ENCODE measurements at places on chromosomes 11 and 22.

GRCh38 chr11:46127150-46127638, 5.9 kb upstream of the PHF21A start:
- no peak for DNase-seq

- no peak for DNase-seq
Measured at GRCh38 chr11:1906181-1906580, 13.3 kb upstream of the TNNT3 start.

- DNase-seq = no peak
Measured at GRCh38 chr11:3201677-3202181, 16.9 kb downstream of the MRGPRG start.

GRCh38 chr11:129408865-129409444, 33.3 kb downstream of the BARX2 start:
- no peak for DNase-seq

- no peak for DNase-seq
Measured at GRCh38 chr22:42813501-42813900, 43.6 kb downstream of the ARFGAP3 start.

GRCh38 chr11:313304-313786, 495 bp upstream of the IFITM1 start:
- no peak for DNase-seq

GRCh38 chr11:122271137-122271536, 155.1 kb upstream of the BLID start:
- DNase-seq = no peak

- DNase-seq = peak; percentile 7
Measured at GRCh38 chr11:17354601-17354991, 3.0 kb downstream of the NCR3LG1 start.

- DNase-seq = no peak
Measured at GRCh38 chr11:45983471-45983845, 61.0 kb downstream of the LARGE2 start.

- no peak for DNase-seq
Measured at GRCh38 chr22:19396934-19397733, 34.4 kb downstream of the HIRA start.

DNA sequence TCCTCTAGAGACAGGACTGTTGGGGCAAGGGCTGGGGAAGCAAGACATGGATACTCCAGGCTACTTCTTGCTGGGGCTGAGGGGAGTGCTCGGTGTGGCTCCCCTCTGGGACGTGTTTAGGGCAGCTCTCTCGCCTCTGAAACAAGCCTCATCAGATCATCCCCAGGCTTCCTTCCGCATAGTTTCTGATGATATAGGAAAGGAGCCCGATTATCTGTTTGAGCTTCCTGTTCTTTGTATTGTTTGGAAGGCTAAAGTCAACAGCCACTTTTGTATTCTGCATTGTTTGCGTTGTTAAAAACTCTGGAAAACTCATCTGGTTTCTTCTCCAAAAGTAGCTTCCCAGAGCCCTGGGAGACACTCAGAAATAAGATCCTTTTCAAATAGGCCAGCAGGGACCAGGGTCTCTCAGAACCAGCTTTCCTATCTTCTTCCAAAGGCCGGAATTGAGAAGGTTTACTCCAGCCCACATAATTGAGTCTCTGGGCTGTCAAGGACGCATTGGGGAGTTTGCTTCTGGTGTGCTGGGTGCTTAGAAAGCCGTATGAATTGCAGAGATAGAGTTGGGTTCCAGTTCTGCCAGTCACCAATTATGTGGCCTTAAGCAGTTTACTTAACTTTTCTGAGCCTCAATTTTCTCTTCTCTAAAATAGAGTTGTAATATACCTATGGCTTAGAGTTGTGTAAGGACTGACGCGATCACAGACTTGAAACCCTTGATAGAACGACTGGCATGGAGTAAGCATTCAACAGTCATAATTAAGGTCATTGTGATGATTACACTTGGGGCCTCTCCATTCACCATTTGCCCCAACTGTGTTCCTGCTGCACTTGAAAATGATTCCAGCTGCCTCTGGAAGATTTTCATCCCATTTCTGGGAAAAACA, 19.1 kb downstream of the CD44 start:
- no peak for DNase-seq

DNA sequence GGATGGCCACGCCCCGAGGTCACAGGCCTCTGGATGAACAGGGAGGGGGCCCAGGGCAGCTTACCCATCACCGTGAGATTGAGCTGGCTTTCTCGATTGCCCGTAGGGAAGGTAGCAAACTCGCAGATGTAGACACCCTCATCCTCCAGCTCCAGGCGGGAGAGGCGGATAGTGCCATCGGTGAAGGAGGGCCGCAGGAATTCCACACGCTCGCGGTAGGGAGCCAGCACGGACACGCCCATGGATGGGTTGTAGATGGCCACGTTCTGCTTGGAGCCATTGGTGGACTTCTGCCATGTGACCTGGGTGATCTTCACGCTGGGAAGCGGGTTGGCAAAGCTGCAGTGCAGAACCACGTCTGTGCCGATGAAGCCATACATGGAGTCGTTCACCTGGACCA, 50.6 kb downstream of the NECTIN1 start:
- no peak for DNase-seq

DNA sequence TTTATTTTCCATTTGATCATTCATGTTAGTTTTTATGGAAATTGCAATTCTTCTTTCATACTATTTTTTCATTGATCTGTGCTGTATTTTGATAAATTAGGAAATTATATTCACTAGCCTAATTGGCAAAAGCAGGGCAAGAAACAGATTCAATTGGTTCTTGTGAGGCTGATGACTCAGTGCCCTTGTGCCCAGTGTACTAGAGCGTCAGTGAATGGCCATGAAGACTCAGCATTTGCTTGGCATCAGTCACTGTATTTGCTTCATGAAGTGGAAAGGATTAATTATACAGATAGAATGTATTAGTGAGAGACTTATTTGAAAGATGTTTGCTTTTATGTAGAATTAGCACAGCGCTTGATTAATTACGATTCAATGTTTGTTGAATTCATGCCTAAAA, 31.8 kb downstream of the MRGPRX1 start:
- no peak for DNase-seq

- DNase-seq = no peak
Measured at GRCh38 chr11:134469627-134470026, 57.6 kb upstream of the B3GAT1 start.

DNA sequence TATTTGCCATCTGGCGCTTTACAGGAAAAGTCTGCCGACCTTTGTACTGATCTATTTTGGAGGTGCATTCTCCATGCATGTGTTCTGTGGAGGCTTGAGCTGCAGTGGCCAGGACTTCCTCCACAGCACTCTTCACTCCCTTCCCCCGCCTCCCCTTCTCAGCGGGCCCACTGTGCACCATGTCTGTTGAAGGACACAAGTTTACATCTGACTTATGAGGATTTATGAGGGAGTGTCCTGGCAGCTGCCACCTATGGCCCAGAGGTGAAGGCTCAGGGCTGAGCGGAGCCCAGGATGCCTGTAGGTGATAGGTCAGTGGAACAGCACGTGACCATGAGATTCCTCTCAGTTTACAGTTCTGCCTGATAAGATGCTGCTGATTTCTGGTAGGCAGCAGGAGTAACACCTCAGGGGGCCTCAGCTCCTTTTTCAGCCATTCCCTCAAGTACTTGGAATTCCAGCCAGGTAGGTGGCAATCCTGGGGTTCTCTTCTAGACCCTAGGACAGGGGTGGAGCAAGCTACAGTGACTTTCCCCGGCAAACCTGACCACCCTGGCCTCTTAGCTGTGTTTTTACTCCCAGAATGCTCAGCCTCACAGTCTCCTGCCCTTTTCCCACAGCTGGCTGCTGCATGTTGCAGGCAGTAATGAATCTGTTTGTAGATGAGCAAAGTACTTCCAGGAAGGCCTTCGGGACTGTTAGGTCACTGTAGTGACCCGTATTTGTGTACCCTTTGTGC, 59.9 kb downstream of the PPFIBP2 start:
- no peak for DNase-seq

DNA sequence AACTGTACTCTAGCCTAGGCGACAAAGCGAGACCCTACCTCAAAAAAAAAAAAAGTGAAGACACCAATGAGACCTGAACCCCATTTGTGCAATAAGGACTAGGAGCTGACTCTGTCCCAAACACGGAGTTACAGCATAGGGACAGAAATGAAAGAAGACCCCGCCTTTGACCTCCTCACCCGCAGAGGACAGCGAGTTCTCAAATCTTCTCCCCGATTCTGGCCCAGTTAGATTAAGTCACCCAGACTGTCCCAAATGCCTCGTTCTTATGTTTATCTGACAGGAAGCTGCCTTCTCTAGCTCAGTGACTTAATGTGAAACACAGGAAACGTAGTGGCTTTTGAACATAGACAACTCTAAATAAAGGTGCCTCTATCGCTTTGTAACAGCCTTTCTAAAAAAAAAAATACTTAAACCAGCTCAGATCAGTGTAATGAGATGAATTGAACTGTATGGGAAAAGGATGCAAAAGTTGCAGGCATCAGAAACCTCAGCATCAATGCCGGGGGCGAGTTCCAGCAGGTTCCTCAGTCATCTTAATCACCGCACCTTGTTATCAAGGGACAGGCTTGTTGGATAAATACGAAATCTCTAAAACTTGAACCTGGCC, 10.6 kb downstream of the MYH9 start:
- no peak for DNase-seq

GRCh38 chr11:2118677-2119076, 20.5 kb downstream of the IGF2 start:
- no peak for DNase-seq

DNA sequence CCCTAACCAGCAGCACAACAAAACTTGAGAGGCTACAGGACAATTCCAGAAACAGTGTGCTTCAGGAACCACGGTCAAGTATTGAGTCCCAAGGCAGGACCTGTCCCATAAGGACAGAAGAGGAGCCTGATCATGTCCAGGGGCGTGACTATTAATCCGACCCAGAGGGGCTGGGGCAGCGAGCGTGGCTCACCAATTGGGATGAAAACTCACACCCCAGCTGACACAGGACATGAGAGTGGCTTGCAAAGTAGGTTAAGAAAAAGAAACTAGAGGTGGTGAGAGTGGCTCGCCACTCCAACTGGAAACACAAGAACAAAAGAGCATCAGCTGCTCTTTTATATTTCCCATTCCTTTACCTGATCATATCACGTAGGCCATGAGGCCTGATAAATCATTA, 16.0 kb upstream of the FEZ1 start:
- no peak for DNase-seq

GRCh38 chr11:72815110-72815618, 953 bp downstream of the ATG16L2 start:
- no peak for DNase-seq

- DNase-seq = no peak
Measured at GRCh38 chr11:74306435-74307175, 4.8 kb downstream of the P4HA3 start.

DNA sequence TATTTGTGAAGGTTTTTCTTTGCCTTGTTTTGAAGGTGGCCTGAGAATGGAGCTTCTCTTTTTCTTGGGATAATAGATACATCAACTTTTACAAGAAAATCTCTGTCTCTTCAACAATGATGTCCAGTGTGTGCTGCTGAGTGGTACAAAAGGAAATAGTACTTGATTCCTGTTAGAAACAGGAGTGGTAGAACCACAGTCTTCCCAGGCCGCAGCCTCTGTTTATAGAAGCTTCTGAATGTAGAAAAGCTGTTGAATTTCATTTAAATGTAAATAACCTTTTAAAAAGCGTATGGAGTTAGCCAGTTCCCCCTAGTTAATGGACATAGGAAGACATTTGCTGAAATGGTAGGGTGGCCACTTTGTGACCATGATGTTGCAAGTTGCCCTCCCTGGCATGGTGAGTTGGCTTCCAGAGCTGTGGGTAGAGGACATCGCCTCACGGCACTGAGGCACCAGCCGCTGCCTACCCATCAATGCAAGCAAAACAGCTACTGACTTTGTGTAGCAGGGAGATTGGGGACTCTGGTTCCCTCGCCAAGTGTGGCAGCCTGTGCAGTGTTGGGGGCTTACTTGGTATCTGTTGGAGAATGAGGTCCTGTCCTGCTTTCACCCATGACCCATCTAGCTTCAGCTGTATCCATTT, 31.6 kb downstream of the C11orf91 start:
- no peak for DNase-seq

- DNase-seq = no peak
Measured at GRCh38 chr11:87092567-87092966, 54.8 kb downstream of the TMEM135 start.

- no peak for DNase-seq
Measured at GRCh38 chr22:40534379-40535188, 101.9 kb downstream of the MRTFA start.

DNA sequence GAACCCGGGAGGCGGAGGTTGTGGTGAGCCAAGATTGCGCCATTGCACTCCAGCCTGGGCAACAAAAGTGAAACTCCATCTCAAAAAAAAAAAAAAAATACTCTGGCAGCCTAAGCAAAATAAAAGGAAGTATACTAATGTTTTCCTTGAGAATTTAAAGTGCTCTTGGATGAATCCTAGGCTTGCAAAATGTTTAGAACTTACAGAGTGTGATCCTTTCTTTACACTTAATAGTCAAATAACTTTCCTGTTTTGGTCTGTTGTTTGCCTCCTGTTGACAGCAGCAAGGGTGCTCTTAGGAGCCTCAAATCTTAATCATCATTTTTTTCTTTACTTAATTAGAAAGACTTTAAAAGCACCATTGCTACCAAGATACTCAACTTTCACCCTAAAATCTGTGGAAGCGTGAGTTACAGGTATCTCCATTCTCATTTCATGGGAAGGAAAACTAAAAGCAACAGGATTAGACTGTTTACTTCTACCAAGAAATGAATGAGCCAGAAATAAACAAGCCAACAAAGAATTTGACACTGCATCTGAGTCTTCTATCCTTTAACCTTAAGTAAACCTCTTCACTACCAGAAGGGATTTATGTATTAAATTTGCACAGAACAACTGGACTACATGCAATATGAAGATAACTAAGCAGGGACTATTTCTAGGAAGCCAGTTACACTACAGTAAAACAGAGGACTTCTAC, 38.7 kb upstream of the CRTAM start:
- no peak for DNase-seq

- no peak for DNase-seq
Measured at GRCh38 chr22:39215070-39215396, 29.7 kb downstream of the PDGFB start.

GRCh38 chr11:123754101-123754568, at the start of gene OR6X1:
Gene OR6X1 (minus strand): TSS chr11:123754518. CDS start chr11:123754518, 0 bp downstream.
- no peak for DNase-seq

DNA sequence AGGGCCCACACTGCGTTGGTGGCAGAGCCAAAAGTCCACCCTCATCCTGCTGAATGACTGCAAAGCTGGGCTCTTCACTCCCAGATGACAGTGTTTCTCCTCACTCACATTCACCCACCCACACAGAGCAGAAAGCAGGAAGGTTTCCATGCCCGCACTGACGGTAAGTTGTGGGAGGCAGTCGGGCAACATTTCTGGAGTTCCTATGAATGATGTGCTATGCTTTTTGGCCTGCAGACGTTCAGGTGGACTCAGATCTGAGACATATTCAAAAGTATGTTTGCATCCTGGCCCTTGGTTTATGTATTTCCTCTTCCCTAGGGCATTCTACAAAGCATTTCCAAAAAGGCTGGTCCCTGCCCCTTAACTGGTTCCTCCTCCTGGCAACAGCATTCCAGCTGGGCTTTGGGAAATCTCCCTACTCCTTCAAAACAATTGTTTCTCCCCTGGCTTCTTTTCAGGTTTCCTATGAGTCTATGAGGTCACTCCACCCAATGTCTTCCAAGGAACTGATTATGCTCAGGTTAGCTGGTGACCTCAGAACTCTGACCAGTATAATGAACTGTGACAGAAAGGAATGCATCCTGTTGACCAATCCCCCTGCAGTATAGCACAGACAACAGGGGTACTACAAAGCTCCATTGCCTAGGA, 36.4 kb downstream of the PACSIN2 start:
- DNase-seq = no peak

- DNase-seq = no peak
Measured at GRCh38 chr11:128701086-128701485, 7.2 kb downstream of the FLI1 start.
